ENCODE measurements at places on chromosomes 2 and 18. TPM values are rescaled to one million over a fixed set of nuclear protein-coding genes. Genes with fewer than 3 reads are reported as not detected.

The PMAIP1 gene
- polyA plus RNA-seq: 274 TPM

The SCG2 gene
- 0.18 TPM for polyA plus RNA-seq

The COLEC11 gene
- polyA plus RNA-seq: 1.8 TPM

The LINC00305 gene
- not detected for polyA plus RNA-seq

The FLACC1 gene
- polyA plus RNA-seq: 0.27 TPM
